ENCODE measurements at places on chromosomes 13 and 19. TPM values are rescaled to one million over a fixed set of nuclear protein-coding genes. Genes with fewer than 3 reads are reported as not detected.

DNA sequence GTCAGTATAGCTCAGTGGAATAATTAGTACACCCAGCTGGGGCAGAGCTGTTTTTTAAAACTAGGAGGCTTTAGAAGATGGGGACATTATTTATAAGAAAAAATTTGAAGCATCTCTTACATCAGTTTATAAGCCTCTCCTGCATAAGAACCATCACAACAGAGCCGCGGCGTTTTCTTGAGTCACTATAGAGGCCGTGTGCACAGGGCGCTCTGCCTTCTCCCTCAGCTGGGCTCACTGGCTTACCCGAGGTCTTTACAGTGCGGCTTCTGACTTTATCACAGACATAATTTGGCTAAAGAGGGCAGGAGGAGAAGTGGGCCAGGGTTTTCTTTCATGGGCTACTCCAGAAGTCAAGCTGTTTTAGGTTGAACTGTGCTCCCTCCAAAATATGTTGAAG is 135.5 kb upstream of the RNF113B start:
- no peak overlapping the region for H3K4me3 ChIP-seq
- no peaks in the 10 kb centered on the region for H3K4me1 ChIP-seq
- H3K36me3 ChIP-seq: no peaks in the 10 kb centered on the region
- no peak overlapping the region for H3K27ac ChIP-seq

DNA sequence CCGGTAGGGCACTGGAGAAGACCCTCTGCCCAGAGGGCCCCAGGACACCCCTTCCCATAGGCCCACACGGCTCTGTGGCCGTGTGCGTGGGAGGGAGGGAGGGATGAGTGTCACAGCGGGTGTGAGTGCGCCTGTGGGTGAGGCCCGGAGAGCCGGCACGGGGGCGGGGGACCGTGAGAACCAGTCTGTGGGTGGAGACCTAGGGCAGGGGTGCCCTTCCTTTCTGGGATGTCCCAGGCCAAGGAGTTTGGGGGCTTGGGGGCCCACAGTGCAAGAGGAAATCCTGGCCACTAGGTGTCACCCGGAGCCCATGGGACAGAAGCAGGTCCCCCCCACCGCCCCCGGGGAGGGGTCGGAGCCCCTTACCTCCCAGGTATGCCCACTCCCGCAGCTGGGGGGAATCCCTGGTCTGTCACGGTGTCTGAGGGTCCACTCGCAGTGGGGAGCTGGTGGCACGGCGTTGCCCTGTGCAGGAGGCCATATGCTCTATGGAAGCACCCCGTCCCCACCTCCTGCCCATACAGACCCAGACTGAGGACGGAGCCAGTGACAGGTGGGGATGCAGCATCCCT is 16.0 kb upstream of the SLC7A10 start:
- peak; percentile 53 for DNase-seq
- H3K27me3 ChIP-seq: no peaks in the 10 kb centered on the region
- H3K4me1 ChIP-seq: no peaks in the 10 kb centered on the region
- H3K4me3 ChIP-seq: no peak overlapping the region
- no peak overlapping the region for H3K27ac ChIP-seq

GRCh38 chr13:65093357-65093756 is 2136.8 kb downstream of the PCDH9 start:
- DNase-seq: no peak
- no peaks in the 10 kb centered on the region for H3K4me1 ChIP-seq
- no peak overlapping the region for H3K27ac ChIP-seq
- no peaks in the 10 kb centered on the region for H3K27me3 ChIP-seq
- no peaks in the 10 kb centered on the region for H3K36me3 ChIP-seq

- DNase-seq: no peak
- H3K27ac ChIP-seq: no peak overlapping the region
- no peaks in the 10 kb centered on the region for H3K36me3 ChIP-seq
- H3K4me1 ChIP-seq: no peaks in the 10 kb centered on the region
These were observed 9.1 kb downstream of the SOX21 start for GRCh38 chr13:94703271-94703670.

The NEK3 gene
- 33.1 TPM for total RNA-seq

DNA sequence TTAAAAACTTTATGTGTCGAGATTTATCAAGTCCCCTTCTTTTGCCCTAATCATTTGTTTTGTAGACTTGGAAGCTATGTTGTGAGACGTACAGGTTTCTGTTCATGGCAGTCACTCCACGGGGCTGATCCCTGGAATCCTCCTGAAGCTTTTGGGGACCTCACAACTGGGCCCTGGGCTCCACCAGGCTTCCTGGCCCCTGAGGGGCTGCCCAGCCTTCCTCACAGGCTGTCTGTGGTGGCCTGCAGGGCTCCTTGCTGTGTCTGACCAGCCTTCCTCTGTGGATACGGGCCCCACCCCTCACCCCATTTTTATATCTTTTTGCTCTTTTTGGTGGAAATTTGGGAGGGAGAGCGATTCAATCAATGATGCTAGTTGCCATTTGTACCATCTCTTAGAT is 38.1 kb downstream of the CHST8 start:
- no peak for DNase-seq
- no peaks in the 10 kb centered on the region for H3K4me1 ChIP-seq
- no peaks in the 10 kb centered on the region for H3K27me3 ChIP-seq
- no peak overlapping the region for H3K27ac ChIP-seq
- H3K4me3 ChIP-seq: no peak overlapping the region

DNA sequence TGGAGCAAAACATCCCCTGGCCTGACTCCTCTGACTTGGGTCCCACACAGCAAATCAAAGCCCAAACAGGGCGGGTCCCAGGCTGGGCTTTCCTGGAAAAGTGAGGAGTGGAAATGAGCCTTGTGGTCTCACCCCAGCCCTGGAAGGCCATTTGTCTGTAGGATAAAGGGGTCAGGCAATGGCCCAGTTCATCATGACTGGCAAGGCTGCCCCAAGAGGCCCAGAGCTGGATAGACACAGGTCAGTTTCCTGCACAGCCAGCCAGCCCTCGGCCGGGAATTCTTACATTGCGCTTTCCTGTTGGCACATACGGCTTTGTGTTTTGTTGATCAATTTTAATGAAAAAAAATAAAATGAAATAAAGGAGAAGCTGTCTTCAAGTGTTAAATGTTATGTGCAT is 174.3 kb downstream of the TSHZ3 start:
- no peaks in the 10 kb centered on the region for H3K4me1 ChIP-seq
- H3K36me3 ChIP-seq: no peaks in the 10 kb centered on the region
- H3K27me3 ChIP-seq: no peaks in the 10 kb centered on the region
- H3K27ac ChIP-seq: no peak overlapping the region
- no peak overlapping the region for H3K4me3 ChIP-seq

The NLRP7 gene
- total RNA-seq: 0.18 TPM

GRCh38 chr13:101475536-101475935 is 23.1 kb downstream of the ITGBL1 start:
- no peak overlapping the region for H3K27ac ChIP-seq
- no peak for DNase-seq
- H3K4me3 ChIP-seq: no peak overlapping the region
- H3K4me1 ChIP-seq: no peaks in the 10 kb centered on the region

GRCh38 chr13:38979891-38980749 is 10.5 kb downstream of the STOML3 start:
- H3K27me3 ChIP-seq: no peaks in the 10 kb centered on the region
- no peak overlapping the region for H3K27ac ChIP-seq
- no peaks in the 10 kb centered on the region for H3K4me1 ChIP-seq
- no peak for DNase-seq
- H3K4me3 ChIP-seq: no peak overlapping the region
- no peaks in the 10 kb centered on the region for H3K36me3 ChIP-seq

- no peaks in the 10 kb centered on the region for H3K27me3 ChIP-seq
- peaks cover 29% of the 10 kb centered on the region for H3K4me1 ChIP-seq
- H3K36me3 ChIP-seq: peaks cover 54% of the 10 kb centered on the region
- peak; percentile 77 for DNase-seq
- H3K27ac ChIP-seq: no peak overlapping the region
These were observed 17.9 kb downstream of the ALG5 start for GRCh38 chr13:36981156-36981743.

DNA sequence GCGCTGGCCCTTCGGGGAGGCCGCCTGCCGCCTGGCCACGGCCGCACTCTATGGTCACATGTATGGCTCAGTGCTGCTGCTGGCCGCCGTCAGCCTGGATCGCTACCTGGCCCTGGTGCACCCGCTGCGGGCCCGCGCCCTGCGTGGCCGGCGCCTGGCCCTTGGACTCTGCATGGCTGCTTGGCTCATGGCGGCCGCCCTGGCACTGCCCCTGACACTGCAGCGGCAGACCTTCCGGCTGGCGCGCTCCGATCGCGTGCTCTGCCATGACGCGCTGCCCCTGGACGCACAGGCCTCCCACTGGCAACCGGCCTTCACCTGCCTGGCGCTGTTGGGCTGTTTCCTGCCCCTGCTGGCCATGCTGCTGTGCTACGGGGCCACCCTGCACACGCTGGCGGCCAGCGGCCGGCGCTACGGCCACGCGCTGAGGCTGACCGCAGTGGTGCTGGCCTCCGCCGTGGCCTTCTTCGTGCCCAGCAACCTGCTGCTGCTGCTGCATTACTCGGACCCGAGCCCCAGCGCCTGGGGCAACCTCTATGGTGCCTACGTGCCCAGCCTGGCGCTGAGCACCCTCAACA is 1.2 kb downstream of the F2RL3 start:
- DNase-seq: no peak
- H3K27ac ChIP-seq: no peak overlapping the region
- no peaks in the 10 kb centered on the region for H3K36me3 ChIP-seq
- no peak overlapping the region for H3K4me3 ChIP-seq
- H3K27me3 ChIP-seq: no peaks in the 10 kb centered on the region

- no peaks in the 10 kb centered on the region for H3K27me3 ChIP-seq
- H3K36me3 ChIP-seq: no peaks in the 10 kb centered on the region
- no peak overlapping the region for H3K4me3 ChIP-seq
- H3K4me1 ChIP-seq: no peaks in the 10 kb centered on the region
- no peak for DNase-seq
These were observed 519.5 kb downstream of the DCT start for GRCh38 chr13:93959796-93960533.

The MYADM gene
- not detected for total RNA-seq

DNA sequence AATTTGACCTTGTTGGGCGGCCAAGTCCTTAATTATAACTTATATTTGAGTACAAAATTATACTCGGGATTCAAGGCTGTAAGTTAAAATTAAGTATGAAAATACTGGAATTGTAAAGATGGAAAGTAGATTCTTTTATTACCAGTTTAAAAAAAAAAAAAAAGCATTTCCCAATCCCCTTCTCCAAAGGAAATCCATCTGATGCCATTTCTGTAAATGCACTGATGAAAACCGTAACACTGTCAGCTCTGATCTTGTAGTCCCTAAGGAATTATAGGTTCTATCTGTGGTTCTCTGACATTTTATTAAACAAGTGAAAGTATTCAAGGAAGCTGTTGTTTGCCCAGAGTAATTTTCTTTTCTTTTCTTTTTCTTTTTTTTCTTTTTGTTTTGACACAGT is 41.6 kb upstream of the HNRNPA1L2 start:
- no peaks in the 10 kb centered on the region for H3K27me3 ChIP-seq
- H3K27ac ChIP-seq: no peak overlapping the region
- no peak for DNase-seq
- H3K36me3 ChIP-seq: no peaks in the 10 kb centered on the region

The CAPN12 gene
- total RNA-seq: not detected

- no peaks in the 10 kb centered on the region for H3K4me1 ChIP-seq
- no peak overlapping the region for H3K27ac ChIP-seq
- no peak for DNase-seq
- H3K27me3 ChIP-seq: no peaks in the 10 kb centered on the region
- no peak overlapping the region for H3K4me3 ChIP-seq
These were observed 10.8 kb downstream of the KRI1 start for GRCh38 chr19:10554760-10555609.

GRCh38 chr19:1944088-1944915 is 3.3 kb downstream of the CSNK1G2 start:
- DNase-seq: no peak
- no peaks in the 10 kb centered on the region for H3K27me3 ChIP-seq
- no peak overlapping the region for H3K4me3 ChIP-seq
- H3K4me1 ChIP-seq: peaks cover 22% of the 10 kb centered on the region
- H3K36me3 ChIP-seq: no peaks in the 10 kb centered on the region

The CUL4A gene
- 97.0 TPM for total RNA-seq

The KLHL1 gene
- total RNA-seq: not detected

- no peaks in the 10 kb centered on the region for H3K27me3 ChIP-seq
- DNase-seq: no peak
- no peak overlapping the region for H3K27ac ChIP-seq
- no peaks in the 10 kb centered on the region for H3K4me1 ChIP-seq
These were observed 74.9 kb upstream of the SPATA13 start for GRCh38 chr13:24085662-24086061.

GRCh38 chr19:47499863-47500830 is 14.7 kb downstream of the NAPA start:
- H3K27me3 ChIP-seq: no peaks in the 10 kb centered on the region
- no peak for DNase-seq
- H3K4me3 ChIP-seq: no peak overlapping the region
- 0 out of 2 replicates have a peak, but pooled peaks cover 3% of the 10 kb centered on the region for H3K36me3 ChIP-seq
- no peaks in the 10 kb centered on the region for H3K4me1 ChIP-seq
- H3K27ac ChIP-seq: no peak overlapping the region

GRCh38 chr13:108959234-108959633 is 329.8 kb downstream of the MYO16 start:
- no peak for DNase-seq
- H3K4me1 ChIP-seq: no peaks in the 10 kb centered on the region
- H3K4me3 ChIP-seq: no peak overlapping the region
- no peaks in the 10 kb centered on the region for H3K27me3 ChIP-seq
- no peak overlapping the region for H3K27ac ChIP-seq
- H3K36me3 ChIP-seq: no peaks in the 10 kb centered on the region

- H3K4me1 ChIP-seq: peaks cover 20% of the 10 kb centered on the region
- peak; percentile 79 for DNase-seq
- peaks cover 20% of the 10 kb centered on the region for H3K36me3 ChIP-seq
- H3K27me3 ChIP-seq: 0 out of 2 replicates have a peak, but pooled peaks cover 5% of the 10 kb centered on the region
These were observed at the start of gene ZNF792 for GRCh38 chr19:34963573-34964406. Gene ZNF792, minus strand, starts transcription at chr19:34964229. Its CDS starts 567 bp downstream, at chr19:34963662.

DNA sequence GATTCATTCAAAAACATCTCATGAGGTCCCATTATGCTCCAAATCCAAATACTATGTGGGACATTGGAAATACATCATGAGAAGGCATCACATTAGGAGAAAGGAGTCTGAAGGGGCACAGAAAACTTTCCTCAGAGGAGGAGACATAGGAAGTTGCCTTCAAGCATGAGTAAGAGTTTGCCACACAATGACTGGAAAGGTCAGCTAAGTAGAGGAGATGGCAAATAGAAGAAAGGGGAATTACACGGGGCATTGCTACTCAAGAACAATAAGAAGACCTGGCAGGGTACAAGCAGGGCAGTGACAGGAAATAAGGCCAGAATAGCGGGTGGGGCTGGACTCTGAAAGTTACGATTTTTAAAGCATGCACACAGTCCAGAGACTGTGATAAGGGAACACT is 231.6 kb downstream of the SPRY2 start:
- H3K36me3 ChIP-seq: no peaks in the 10 kb centered on the region
- H3K27ac ChIP-seq: no peak overlapping the region
- DNase-seq: no peak

DNA sequence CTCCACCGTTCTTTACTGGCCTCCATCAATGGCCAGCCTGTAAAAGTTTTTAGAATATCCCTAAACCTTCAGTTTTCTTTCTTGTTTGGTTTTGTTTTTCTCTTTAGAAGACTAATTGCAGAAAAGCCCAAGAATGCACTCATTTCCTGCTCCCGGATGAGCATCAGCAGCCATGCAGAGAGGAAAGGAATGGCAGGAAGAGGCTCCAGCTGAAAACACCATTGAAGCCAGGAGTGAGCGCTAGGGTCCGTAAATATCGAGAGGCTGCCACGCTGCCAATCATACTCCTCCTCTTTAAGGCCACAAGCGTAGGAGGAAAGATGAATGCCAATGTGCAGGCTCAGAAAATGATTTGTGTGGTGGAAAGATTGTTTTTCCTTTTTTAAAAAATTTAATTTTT is 57.4 kb upstream of the UBE2L5 start:
- peaks cover 17% of the 10 kb centered on the region for H3K4me1 ChIP-seq
- DNase-seq: no peak
- H3K4me3 ChIP-seq: no peak overlapping the region
- H3K36me3 ChIP-seq: peaks cover 76% of the 10 kb centered on the region
- H3K27ac ChIP-seq: peak overlapping the region; percentile 23
- no peaks in the 10 kb centered on the region for H3K27me3 ChIP-seq

The COX7A1 gene
- total RNA-seq: not detected

The PSG7 gene
- not detected for total RNA-seq
